Renal pelvis (tissue), 12 donors: ENCODE measurements at places on chromosomes 3 and 15. TPM values are rescaled to one million over a fixed set of nuclear protein-coding genes. Genes with fewer than 3 reads are reported as not detected.
A peak's percentile ranks its signal among the peaks of the same experiment; 100 is the strongest.

Gene DPPA4
- polyA plus RNA-seq = 2.5 TPM

GRCh38 chr3:133049491-133049890, 11.3 kb downstream of the TMEM108 start:
- no peak for DNase-seq

DNA sequence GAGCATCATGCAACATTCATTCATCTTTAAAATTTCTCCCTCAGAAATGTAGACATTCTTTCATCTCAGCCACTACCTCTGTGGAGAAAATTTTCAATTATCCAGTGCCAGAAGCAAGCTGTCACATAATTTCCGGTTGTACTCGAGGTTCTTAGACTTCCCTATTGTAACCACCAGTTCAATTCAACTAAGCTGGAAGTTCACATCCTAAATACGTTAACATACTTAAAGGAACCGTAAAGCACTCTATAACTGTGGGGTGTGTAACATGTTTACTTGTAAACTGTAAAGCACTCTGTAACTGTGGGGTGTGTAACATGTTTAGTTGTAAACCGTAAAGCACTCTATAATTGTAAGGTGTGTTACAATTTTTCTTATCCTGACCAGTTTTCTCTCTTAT, 150.3 kb downstream of the PLCL2 start:
- no peak for DNase-seq

DNA sequence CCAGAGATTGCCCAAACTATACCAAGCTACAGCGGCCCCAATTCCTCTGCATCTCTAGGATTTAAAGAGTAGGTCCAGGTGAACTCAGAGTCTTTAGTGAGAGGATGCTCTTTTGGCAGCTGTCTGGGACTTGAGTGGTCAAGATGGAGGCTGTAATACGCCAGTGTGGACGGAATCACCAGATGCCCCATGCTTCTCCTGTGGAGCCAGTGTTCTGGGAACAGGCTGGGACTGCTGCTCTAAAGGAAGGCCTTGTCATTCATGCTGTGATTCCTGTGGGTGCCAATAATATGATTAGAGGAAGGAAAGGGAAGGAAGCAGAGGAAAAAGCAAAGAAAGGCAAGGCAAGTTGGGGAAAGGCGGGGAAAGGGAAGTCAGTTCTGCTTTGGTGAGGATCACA, 17.4 kb upstream of the NOX5 start:
- no peak for DNase-seq

Gene CSTA
- 0.55 TPM for polyA plus RNA-seq

- no peak for DNase-seq
These were observed 2.1 kb downstream of the TLE3 start for GRCh38 chr15:70095408-70096214.

Gene CLRN1
- polyA plus RNA-seq = not detected

Gene CCDC39
- polyA plus RNA-seq = 12.3 TPM

DNA sequence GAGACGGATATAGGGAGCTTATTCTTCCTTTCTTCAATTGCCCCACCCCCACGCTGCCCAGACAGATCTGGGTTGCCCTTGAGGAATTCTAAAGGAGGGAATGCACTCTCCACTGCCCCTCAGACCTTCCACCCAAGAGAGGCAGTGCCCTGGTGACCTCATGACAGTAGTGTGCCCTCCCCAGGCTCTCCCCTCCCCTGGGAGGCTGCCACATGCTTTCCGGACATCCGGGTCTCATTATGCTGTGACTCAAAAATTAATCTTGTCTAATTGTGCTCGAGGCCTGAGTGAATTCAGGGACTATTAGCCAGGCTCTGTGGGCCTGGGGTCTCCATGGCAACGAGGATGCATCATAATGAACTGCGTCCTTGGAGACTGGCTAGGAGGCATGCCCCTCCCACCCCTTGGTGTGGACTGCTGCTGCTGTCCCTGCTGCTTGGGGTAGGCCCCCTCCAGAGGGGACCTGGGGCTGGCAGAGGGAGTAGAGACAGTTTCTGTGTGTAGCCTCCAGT, 20.8 kb downstream of the CORO2B start:
- peak; percentile 84 for DNase-seq

DNA sequence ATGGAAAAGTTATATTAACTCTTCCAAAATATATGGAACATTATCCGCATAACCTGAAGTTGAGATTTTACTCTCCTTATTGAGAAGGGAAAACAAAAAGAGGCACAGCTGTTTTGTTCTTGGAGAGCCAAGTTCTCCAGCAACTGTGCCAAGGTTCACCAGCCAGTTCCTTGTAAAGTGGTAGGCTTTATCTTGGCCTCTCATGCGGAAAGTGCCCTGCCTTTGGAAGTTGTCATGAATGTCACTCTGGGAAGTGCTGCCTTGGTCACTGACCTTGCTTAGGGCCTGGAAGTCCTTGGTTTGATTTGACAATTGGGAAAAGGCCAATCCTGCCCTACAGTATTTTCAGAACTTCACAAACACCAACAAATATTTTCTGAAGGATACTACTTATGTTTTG, 44.2 kb upstream of the THRB start:
- DNase-seq = no peak

Gene RMDN3
- 45.2 TPM for polyA plus RNA-seq

- DNase-seq = peak; percentile 31
These were observed 249.1 kb upstream of the MCTP2 start for GRCh38 chr15:93982226-93982727.

DNA sequence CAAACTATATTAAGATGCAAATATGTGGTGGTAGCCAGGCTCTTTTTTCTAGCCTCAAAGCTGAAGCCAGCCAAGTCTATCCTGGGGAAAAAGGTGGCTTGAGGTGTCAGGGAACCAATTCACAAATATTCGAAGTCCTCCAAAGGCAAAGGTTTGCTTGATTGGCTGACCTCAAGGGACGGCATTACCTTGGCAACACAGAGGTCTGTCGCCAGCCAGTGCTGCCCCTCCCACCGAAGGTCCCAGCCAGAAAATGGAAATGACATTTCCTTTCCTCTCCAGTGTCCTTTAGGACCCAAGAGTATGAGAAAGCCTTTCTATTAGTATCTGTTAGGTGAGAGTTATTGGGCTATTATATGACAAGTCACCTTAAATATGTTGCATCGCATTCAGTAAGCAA, 96.0 kb upstream of the LIMD1 start:
- no peak for DNase-seq

GRCh38 chr3:18099611-18100010, 325.5 kb downstream of the SATB1 start:
- DNase-seq = no peak

Gene KLF15
- 15.4 TPM for polyA plus RNA-seq

GRCh38 chr3:41673650-41674049, 288.3 kb downstream of the ULK4 start:
- DNase-seq = no peak

GRCh38 chr15:61118885-61119284, 110.2 kb downstream of the RORA start:
- no peak for DNase-seq

Gene GOLGA6A
- polyA plus RNA-seq = not detected

Gene B3GNT5
- polyA plus RNA-seq = 21.4 TPM

GRCh38 chr3:72319194-72320094, 528.8 kb downstream of the SHQ1 start:
- no peak for DNase-seq

DNA sequence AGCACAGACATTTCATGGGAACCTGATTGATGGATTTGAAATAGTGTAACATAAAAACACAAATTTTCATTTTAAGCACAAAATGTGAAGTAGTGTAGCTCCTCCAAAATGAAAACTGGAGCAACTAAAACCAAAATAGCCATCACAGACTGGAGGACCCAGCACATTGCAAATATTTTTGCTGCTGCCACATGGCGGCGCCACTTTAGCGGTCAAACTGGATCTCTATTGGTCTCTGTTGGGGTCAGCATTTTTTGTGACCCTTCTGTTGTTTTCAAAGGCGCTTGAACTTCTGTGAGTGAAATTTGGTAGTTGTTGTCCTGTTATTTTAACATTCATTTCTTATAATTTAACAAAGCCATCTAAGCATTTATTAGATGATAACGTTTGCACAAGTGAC, 259.9 kb downstream of the IL20RB start:
- DNase-seq = no peak

GRCh38 chr15:61687124-61687523, 373.1 kb downstream of the VPS13C start:
- peak; percentile 1 for DNase-seq

DNA sequence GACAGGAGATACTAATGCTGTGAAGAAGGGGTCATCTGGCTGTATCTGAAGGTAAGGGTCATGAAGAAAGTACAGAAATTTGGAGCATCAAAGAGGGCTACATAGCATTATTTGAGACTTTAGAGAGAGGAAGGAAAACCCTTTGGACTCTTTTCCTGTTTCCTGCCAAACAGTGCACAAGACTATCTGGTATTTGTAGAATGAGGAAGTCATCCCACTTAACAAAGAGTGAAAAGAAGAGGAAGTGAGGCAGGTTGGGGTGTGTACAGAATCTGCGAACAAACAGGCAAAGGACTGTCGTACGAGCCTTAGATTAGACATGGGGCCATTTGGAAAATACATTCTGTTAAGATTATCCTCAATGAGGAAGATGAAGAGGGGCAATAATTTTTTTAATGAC, 546.8 kb upstream of the EPHA6 start:
- DNase-seq = no peak

- no peak for DNase-seq
These were observed 38.4 kb upstream of the SLC6A11 start for GRCh38 chr3:10777627-10778026.
